H9 (cell line): ENCODE measurements at places on chromosomes 16 and 17.
A peak's percentile ranks its signal among the peaks of the same experiment; 100 is the strongest.

GRCh38 chr16:17520561-17520960, 49.8 kb upstream of the XYLT1 start:
- no peak for DNase-seq

DNA sequence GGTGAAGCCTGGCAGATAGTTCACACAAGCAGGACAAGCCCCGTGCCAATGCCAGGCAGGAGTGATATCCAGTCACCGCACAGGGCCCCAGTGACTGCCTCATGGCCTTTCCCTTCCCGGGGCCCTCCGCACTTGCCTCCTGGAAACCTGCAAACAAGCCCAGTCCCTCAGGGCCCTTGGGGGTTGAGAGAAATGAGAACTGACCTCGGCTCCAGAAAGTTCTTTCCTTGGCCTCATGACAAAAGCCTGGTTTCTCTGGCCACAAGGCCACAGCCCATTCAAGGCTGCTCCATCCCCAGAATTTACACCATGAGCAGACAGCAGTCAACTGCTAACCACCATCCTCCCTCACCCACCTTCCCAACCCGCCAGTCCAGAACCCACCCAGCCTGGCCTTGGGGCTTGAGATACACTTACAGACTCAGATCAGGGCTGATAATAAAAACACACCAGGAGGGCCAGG, 77.6 kb downstream of the CCDC182 start:
- peak; percentile 17 for DNase-seq

- DNase-seq = peak; percentile 83
Measured at GRCh38 chr16:2969545-2970521, 685 bp downstream of the PAQR4 start.

GRCh38 chr16:12484972-12485371, 318.7 kb downstream of the CPPED1 start:
- no peak for DNase-seq

DNA sequence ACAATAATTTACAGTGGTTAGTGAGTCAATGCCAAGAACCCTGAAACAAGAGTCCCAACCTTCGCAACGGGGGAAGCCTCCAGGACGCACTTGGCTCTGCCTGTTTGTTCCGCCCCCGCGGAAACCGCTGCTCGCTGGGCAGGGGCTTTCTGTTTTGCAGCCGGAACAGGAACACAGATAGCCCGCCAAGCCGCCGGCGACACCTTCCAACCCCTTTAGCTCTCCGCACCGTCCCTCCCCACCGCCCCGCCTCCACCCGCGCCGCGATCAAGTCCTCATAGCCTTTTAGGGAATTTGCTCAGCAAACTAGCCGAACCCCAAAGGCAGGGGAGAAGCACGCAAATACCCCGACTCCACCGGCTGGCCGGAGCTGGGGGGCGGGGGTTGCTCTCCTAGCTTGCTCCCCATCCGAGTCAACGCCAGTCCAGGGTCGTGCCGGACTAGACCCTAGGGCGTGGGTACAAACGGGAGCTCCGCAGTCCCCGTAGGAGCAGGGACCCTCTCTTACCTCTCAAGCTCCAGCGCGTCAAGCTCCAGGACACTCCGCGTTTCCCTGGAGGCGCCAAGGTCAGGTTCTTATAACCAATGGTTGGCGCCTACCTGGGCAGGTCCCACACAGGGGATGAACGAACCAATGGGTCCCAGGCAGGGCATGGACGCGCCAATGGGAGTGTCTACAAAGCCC, at the start of gene SLFN13:
Gene SLFN13, minus strand, starts transcription at position 553 of the 685 bp plus-strand sequence. CDS start 3,086 bp downstream, outside the sequence.
- peak; percentile 94 for DNase-seq

- DNase-seq = no peak
Measured at GRCh38 chr16:54953461-54953860, 22.8 kb downstream of the IRX5 start.

GRCh38 chr16:51168755-51169154, 17.7 kb upstream of the SALL1 start:
- no peak for DNase-seq

DNA sequence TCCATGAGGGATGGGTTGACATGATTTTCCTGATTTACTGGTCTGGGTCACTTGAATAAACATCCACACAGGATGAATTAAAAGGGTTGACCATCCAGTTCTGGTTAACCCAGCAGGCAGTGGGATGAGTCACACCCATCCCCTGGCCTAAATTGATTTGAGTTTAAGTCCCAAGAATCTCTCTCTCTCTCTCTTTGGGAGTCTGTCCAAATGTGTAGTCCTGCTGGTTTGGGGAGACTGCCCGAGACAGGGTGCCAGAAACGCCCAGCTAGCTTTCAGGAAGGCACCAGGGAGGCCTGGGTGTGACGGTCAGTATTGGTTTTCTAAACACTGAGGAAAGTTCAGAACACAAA, 38.8 kb downstream of the SCPEP1 start:
- DNase-seq = no peak

DNA sequence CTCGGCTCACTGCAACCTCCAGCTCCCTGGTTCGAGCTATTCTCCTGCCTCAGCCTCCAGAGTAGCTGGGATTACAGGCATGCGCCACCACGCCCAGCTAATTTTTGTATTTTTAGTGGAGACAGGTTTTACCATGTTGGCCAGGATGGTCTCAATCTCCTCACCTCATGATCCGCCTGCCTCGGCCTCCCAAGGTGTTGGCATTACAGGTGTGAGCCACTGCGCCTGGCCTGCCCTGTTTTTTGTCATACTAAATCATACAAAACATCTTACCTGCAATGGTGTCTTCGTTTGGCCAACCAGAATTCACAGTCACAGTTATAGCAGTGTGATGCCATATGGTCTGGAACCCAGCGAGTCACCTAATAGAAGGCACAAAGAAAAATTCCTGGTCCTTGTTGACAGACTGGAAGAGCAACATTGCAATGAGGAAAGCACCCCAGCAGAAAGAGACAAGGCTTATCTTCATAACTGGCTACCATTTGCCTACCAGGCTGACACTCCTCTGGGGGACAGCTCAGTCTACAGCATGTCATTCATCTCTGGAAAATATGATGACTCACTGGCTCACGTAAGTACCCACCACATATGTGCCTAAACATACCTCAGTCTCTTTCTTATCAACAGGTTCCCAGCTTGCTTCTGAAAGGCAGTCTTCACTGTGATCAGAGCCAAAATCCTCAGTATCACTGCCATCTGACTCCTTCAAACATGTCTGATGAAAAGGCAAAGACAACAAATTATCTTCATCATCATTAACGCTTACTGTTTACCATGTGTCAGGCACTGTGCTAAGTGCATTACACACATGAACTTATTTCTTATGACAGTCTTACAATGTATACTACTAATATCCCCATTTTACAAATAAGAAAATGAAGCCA, 4.3 kb upstream of the HSF5 start:
- DNase-seq = no peak

DNA sequence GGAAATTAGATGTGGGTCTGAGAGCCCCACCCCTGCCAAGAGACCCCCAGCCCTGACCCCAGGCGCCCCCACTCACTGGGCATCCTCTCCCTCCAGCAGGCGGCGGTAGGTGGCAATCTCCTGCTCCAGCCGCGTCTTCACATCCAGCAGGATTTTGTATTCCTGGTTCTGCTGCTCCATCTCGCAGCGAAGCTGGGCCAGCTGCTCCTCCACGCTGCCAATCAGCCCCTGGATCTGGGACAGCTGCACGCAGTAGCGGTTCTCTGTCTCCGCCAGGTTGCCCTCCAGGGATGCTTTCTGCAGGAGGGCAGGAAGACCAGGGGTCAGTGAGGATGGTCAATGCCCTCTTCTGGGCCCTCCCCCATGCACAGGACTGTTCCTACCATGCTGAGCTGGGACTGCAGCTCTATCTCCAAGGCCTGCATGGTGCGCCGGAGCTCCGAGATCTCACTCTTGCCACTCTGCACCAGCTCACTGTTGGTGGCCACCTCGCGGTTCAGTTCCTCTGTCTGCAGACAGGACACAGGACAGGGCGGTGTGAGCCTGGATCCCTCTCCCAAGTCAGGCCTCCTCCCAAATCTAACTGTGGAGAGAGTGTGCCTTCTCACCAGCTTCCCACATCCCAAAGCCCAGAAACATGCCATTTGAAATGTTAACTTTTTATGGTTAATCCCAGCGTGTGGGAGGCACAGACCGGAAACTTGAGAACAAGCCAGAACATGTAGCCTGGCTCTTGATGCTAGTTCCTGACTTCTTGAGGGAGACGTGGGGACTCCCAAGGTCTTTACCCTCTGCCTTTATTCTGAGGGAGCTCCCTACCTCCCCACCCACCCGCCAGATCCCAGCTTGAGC, 3.6 kb downstream of the KRT17 start:
- no peak for DNase-seq

DNA sequence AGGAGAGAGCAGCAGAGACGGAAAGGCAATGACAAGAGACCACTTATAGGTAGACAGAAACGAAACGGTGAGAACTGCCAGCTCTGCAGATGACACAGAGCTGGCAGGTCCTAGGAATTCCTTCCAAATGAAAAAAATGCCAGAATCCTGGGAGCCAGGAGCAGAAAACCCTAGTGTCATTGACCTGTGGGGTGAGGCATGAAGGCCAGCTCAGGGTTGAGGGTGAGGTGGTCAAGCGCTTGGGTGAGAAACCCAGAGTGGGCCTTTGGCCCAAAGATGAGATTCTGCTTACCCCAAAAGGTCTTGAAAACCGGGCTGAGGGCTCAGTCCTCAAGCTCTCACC, 9.2 kb downstream of the HIC1 start:
- DNase-seq = no peak

- DNase-seq = no peak
Measured at GRCh38 chr17:61026818-61027217, 349.2 kb downstream of the BCAS3 start.

DNA sequence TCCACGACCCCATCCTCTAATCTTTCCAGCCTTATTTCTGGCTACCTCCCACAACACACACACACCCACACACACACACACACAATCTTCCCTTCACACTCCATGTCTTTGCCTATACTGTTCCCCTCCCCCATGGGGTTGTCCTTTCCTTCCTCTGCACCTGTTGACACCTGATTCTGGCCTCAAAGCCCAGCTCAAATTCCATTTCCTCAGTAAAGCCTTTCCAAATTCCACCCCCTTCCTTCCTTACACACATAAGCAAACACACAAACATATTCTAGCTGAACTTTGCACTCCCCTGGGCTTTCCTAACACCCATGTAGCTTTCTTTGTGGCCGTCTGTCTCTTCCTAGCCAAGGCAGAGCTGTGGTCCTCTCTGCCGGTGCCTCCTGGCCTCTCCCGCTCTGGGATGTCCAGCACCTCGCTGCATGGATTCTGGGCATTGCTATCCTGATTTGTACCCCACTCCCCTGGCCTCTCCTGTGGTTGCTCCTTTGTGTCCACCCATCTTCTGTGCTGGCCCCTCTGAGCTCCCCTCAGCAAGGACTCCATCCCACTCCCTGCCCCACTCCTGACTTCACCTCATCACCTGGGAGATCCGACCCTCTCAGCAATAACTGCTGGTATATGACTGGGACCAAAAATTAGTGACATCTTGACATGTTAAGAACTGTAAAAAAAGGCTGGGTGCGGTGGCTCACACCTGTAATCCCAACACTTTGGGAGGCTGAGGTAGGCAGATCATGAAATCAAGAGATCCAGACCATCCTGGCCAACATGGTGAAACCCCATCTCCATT, 8.4 kb upstream of the SRCIN1 start:
- DNase-seq = peak; percentile 39

- DNase-seq = peak; percentile 24
Measured at GRCh38 chr16:57608462-57609113, 19.8 kb upstream of the ADGRG1 start.

DNA sequence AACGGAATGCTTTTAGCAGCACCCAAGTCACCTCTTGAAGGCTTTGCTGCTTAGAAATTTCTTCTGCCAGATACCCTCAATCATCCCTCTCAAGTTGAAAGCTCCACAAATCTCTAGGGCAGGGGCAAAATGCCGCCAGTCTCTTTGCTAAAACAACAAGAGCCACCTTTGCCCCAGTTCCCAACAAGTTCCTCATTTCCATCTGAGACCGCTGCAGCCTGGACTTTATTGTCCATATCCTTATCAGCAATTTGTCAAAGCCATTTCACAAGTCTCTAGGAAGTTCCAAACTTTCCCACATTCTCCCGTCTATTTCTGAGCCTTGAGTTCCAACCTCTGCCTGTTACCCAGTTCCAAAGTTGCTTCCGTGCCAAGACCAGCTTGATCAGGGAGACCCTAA, 27.4 kb downstream of the TMC6 start:
- no peak for DNase-seq

GRCh38 chr17:64092952-64093451, 36.9 kb downstream of the ERN1 start:
- no peak for DNase-seq

GRCh38 chr17:30124273-30124796, 7.7 kb downstream of the NSRP1 start:
- no peak for DNase-seq

- peak; percentile 10 for DNase-seq
Measured at GRCh38 chr17:4204710-4205173, 59.0 kb downstream of the ANKFY1 start.

GRCh38 chr16:68235108-68235886, 630 bp downstream of the ESRP2 start:
- peak; percentile 64 for DNase-seq

- no peak for DNase-seq
Measured at GRCh38 chr16:18936727-18937340, 10.6 kb upstream of the SMG1 start.

DNA sequence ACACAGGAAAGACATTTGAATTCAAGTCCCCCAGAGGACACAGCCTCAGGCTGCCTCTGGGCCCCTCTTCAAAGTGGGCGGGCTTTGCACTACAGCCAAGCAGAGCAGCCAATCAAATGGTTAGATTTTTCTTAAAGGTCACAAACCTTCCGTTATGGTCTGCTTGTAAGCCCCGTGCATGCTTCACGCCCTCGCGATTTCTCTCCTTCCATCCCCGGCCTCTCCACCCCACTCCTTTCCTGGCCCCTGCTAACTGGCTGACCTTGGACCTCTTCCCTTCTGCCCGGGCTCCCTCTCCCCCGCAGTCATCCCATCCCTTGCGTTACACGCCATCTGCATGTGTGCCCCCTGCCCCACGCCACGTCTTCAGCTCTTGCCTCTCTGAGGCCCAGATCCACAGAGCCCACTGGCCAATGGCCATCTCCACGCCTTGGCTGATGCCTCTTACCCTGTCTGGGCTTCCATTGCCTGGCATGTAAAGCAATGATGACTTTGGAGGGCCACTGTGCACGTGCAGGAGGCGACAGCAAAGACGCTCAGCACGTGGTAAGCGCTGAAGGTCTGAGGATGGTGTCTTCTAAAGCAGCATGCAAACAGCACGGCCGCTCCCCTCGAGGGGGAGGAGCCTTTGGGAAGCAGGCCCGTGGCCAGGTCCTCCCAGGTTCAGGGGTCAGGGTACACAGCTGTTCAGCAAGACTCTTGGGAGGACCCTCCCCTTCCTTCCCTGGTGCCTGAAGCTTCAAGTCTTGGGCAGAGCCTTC, 86.8 kb downstream of the ZDHHC7 start:
- no peak for DNase-seq

DNA sequence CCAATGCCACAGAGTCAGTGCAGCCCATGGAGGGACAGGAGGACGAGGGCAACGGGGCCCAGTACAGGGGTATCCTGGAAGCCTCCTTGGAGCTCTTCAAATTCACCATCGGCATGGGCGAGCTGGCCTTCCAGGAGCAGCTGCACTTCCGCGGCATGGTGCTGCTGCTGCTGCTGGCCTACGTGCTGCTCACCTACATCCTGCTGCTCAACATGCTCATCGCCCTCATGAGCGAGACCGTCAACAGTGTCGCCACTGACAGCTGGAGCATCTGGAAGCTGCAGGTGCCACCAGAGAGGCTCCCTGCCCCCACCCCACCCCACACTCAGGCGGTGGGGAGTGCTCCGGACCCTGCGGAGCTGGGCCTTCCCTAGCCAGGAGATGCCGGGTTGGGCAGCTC, 16.6 kb downstream of the TRPV2 start:
- peak; percentile 36 for DNase-seq
